ENCODE measurements at places on chromosomes 16 and 17.

- no peak for DNase-seq
These were observed 16.8 kb upstream of the AURKB start for GRCh38 chr17:8227238-8227581.

DNA sequence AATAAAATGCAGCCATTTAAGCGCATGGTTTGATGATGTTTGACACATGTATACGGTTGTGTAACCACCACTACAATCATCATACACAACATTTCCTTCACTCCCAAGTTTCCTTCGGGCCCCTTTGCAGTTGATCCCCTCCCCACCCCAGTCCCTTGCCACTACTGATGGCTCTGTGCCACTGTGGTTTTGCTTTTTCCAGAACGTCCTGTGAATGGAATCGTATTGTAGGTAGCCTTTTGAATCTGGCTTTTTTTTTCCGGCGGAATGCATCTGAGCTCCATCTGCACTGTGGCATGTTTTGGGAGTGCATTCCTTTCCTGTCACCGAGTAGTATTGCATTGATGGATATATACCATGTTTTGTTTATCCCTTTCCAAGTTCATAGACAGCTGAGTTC lies 15.1 kb upstream of the MAP2K3 start:
- DNase-seq, result no peak

DNA sequence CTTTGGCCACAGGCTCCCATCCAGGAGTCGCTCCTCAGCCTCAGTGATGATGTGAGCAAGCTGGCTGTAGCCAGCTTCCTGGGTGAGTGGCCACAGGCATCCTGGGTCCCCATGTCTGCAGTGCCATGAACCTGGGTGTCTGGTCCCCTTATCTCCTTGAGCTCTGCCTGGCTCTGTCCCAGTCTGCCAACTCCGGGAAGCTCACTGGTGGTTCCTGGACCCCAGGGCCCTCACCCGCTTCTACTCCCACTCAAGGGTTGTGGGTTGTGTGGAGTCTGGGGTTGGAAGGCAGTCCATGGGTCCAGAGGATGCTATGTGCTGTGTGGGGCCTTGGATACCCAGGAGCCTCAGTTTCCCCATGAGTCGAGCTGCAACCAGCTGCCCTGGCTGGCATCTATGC lies 11.7 kb upstream of the SMIM5 start:
- no peak for DNase-seq

DNA sequence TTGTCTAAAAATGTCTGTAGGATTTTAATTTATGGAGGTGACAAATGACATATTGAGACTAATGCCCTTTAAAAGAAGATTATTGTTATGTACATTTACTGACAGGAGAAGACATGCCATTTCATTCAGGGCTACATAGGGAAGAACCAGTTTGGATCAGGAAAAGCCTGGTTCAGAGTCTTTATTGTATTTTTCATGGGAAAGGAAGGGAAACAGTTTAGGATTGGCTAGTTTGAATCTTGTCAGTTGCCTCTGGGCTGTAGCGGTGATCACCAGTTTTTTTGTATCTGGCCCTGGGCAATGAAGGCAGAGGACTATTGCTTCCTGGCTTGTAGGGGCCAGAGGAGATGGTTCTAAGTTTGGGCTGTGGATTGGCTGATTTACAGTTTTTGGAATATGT lies 31.8 kb downstream of the NSRP1 start:
- DNase-seq, result no peak

DNA sequence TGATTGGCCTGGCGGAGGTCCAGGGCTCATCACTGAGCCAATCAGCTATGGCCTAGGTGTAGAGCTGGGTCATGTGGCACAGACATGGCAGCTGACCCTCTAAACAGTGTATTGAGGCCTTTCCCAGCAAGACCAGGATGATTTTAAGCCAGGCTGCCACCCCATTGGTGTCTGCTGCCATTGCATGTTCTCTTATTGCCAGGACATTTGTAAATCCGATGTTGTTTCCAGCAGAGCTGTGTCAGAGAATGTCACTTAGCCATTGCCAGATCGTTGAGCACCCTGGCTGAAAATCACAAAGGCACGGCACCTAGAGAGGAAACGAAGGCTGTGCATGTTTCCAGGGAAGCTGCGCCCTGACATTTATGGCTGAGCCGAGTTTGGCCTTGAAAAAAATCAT lies 33.4 kb downstream of the RBFOX1 start:
- no peak for DNase-seq

DNA sequence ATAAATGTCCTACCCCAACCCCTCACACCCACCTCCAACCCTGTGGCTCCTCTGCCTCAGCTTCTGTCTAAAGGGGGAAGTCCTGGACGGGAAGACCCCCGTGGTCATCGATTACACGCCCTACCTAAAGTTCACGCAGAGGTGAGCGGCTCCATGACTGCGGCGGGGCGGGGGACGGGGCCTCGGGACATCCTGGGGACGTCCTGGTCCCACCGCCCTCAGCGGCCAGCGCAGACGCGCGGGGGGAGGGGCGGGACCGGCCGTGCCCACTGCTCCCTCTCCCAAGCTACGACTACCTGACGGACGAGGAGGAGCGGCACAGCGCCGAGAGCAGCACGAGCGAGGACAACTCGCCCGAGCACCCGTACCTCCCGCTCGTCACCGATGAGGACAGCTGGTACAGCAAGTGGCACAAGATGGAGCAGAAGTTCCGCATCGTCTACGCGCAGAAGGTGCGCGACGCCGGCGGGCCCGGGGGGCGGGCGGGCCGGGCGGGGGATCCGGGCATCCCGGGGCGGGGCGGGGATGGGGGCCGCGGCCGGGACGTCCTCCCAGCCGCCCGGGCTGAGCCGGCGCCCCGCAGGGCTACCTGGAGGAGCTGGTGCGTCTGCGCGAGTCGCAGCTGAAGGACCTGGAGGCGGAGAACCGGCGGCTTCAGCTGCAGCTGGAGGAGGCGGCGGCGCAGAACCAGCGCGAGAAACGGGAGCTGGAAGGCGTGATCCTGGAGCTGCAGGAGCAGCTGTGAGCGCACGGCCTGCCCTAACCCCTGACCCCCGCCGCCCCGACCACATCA lies 6.7 kb downstream of the RUNDC3A start:
- DNase-seq, result no peak

DNA sequence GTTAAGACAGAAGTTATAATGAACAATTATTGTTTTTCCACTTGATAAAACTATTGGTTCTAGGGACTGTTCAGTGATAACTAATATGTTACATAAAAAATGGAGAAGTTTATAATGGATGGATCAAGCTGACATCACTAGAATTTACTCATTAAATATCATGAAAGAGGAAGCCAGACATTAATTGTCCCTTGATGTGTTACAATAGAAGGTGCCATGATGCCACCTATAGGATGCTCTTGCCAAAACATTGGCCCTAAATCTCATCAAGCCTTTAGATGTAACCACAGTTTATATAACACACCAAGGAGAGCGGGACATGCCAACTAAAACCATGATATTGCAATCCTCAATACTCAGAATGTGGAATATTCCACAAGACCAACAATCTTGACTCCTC lies 147.9 kb upstream of the MON1B start:
- no peak for DNase-seq

- no peak for DNase-seq
These were observed 7.1 kb downstream of the P2RX5 start for GRCh38 chr17:3688852-3689261.

GRCh38 chr17:81741594-81742452 lies 29.7 kb downstream of the SLC25A10 start:
- DNase-seq, result no peak

- no peak for DNase-seq
These were observed 16.5 kb downstream of the TBX2 start for GRCh38 chr17:61416211-61416539.

DNA sequence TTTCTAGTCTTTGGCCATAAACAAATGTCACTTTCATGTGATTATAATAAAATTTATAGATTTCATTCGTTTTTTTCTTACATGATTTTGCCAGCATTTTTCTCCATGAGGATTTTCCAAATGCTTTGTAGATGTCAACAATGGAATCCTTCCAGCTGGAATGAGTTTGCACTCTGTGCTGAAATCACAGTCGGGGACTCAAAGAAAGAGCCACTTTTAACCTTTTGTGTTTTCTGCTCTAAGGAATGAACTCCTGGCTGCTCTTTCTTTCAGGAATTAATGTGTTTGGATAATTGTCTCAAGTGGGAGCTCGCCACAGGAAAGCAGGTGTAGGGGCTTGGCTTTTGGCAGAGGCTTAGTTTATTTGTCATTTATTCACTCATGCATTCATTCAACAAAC lies 372.3 kb upstream of the SALL1 start:
- DNase-seq, result no peak

- DNase-seq, result no peak
These were observed 15.0 kb downstream of the GALNS start for GRCh38 chr16:88841521-88842307.

DNA sequence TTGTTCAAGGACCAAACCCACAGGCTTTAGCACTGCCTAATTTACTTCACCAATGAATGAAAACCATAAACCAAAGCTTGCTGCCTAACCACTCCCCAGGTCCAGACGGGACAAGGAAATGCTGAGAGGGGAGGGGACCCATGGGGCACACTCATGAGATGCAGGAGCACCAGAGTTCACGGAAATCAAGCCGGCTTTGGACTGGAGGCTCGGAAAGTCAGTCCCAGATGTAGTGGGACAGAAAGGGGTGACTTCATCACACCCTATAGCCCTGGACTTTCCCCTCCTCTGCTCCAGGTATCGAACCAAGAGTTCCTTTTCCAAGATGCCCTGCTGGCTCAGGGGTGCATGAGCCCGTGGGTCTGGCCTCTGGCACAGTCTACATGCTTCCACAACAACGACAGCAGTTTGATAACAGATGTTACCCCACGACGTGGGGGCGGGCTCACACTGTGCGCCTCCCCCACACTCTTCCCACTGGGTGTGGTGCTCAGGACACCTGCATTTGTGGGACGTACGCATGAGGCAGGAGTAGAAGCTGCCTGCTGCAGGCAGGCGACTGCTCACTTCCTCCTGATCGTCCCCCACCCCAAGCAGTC lies 63.2 kb downstream of the AMFR start:
- DNase-seq, result no peak

DNA sequence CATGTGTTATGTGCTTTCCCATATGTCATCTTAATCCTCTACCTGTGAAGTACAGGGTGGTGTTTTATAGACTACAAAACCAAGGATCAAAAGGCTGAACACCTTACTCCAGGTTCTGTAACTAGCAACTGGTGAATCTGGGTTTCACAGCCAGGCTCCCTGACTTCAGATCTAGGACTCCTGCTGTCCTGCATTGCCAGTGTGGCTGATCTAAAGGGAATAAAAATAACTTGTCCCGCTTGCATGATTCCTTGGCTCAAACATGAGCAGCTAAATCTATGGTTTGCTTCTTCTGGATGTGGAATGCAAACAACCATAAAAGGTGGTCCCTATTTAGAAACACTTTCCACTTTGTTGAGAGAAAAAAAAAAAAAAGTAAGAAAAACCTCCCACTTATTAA lies 3.7 kb upstream of the VWA3A start:
- DNase-seq, result no peak

DNA sequence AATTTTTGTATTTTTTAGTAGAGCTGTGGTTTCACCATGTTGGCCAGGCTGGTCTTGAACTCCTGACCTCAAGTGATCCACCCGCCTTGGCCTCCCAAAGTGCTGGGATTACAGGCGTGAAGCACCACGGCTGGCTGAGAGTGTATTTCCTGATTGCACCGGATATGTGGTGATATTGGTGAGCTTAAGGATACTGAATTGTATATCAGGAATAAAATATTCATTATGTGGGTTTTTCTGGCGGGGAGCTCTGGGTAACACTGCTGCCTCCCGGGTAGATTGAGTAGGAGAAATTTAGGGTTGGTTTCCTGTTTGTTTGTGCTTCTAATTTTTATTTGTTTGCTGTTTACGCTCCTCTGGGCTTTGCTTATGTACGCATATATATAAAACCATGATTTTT lies 7.7 kb upstream of the TMEM98 start:
- DNase-seq, result no peak

DNA sequence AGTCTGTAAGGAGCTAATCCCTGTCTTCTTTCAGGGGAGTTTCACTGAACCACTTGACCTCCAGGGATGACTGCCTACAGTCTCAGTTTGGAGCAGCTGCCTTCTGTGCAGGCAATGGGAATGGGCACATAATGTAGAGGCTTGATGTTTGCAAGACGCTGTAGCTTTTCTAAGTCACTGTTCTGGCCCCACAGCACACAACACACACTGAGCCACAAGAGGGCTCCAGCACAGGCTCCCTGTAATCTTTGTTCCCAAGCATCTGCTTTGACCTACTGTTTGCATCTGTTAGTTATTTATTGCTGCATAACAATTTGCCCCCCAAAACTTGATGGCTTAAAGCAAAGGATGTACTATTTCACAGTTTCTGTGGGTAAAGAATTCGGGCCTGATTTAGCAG lies 419.0 kb upstream of the ASIC2 start:
- DNase-seq, result no peak

- no peak for DNase-seq
These were observed 1.4 kb upstream of the TSPOAP1 start for GRCh38 chr17:58329810-58330537.

GRCh38 chr17:50192144-50192617 lies 9.2 kb downstream of the COL1A1 start:
- no peak for DNase-seq

DNA sequence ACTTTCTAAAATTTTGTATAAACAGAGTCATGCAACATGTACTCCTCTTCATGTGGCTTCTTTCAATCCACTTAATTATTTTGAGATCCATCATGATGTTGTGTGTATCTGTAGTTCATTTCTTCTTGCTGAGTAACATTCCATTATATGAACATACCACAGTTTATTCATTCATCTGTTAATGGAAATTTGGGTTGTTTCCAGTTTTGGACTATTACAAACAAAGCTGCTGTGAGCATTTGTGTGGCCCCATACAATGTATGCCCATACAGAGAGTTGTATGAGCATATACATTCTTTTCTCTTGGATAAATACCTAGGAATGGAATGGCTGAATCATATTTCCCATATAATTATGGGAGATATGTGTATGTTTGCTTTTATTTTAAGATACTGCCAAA lies 85.6 kb downstream of the CLEC16A start:
- no peak for DNase-seq

DNA sequence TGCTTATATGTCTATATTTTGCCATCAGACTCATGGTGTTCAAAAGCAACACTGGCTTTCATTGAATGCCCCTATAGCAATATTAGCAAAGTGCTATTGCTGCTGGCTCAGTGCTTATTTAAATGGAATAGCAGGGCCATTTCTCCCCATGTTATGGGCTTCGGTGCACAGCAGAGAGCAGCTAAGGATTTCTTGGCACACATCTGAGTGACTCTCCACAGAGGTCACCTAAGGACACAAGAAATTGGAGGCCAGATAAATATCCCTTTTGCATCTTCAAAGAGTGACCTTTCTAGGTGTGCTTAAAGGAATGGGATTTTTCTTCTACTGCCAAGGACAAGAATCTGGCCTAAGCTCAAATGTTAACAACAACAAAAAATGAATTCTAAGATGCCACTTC lies 751.8 kb downstream of the CDH11 start:
- no peak for DNase-seq

- DNase-seq, result no peak
These were observed 1.8 kb downstream of the CX3CL1 start for GRCh38 chr16:57374067-57374534.

GRCh38 chr16:88455610-88456355 lies 2.7 kb downstream of the ZFPM1 start:
- DNase-seq, result no peak

GRCh38 chr17:20111538-20111937 lies 102.4 kb downstream of the SPECC1 start:
- no peak for DNase-seq

Measured in brain pericyte (primary cell).